T-cell (primary cell): ENCODE measurements at places on chromosomes 4 and X. TPM values are rescaled to one million over a fixed set of nuclear protein-coding genes. Genes with fewer than 3 reads are reported as not detected.

The NDNF gene
- total RNA-seq, result not detected

The NCAPG gene
- 1.5 TPM for total RNA-seq

GRCh38 chr4:105657117-105657765 lies 51.2 kb downstream of the INTS12 start:
- DNase-seq, result no peak

DNA sequence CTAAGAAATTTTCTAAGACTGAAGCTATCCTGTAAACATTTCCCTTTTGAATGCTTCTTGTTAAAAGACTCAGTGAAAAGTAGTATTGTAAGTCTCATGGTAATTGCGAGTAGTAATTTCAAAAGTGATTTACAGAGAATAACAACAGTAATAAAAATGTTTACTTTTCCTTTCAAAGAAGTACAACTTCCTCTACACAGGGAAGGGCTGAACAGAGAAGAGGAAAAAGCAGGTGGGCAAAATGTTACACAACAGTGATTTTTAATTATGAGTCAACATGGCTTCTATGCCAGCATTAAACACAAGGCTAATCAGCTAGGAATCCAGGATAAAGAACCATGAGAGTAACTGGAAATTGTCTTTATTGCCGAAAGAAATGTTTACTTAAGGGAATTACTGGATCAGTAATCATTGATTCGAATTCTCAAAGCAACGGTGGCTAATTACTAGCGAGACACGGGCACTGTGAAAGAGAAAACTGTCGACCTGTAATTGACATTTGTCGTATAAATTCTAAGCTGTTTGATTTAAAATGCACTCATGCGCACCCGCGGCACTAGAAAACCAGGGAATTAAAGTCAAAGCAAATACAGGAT lies 15.4 kb downstream of the UTP3 start:
- no peak for DNase-seq

The HSFX2 gene
- total RNA-seq, result not detected

DNA sequence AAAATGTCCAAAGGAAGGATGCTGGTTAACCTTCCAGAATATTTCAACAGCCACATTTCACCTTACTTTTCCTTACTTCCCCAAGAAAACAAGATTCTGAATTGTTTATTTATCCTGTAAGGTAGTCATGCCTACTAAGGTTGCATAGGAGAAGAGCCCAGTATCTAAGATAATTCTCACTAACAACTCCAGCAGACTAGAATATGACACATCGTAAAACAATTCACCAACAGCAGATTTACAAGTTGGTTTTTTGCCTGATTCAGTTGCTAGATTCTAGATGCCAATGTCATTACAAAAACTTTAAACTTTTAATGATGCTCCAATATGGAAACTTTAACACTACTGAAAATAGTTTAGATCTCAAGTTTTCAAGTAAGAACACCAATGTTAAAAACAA lies 176.4 kb downstream of the IL13RA2 start:
- no peak for DNase-seq
